ENCODE measurements at places on chromosomes 6 and 20.

DNA sequence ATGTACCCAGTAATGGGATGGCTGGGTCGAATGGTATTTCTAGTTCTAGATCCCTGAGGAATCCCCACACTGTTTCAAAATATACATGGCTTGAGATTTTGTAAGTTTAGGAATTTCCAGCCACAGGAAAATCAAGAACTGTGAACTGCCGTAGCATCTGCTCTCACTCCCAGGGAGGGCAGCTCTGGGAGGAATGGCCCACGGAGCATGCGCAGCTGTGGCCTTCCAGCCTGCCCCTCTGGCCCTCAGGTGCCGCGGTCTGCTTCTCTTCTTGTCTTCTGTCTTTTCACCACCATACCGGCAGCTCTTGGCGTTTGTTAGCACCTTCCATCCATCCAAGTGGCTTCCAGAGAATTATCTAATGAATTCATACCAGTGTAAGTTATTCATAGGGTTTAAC is 19.9 kb upstream of the EXOC2 start:
- no peak for DNase-seq

GRCh38 chr6:125008957-125009356 is 46.7 kb downstream of the RNF217 start:
- DNase-seq = no peak

- no peak for DNase-seq
Measured at GRCh38 chr20:35144694-35145093, 2.4 kb downstream of the EDEM2 start.

DNA sequence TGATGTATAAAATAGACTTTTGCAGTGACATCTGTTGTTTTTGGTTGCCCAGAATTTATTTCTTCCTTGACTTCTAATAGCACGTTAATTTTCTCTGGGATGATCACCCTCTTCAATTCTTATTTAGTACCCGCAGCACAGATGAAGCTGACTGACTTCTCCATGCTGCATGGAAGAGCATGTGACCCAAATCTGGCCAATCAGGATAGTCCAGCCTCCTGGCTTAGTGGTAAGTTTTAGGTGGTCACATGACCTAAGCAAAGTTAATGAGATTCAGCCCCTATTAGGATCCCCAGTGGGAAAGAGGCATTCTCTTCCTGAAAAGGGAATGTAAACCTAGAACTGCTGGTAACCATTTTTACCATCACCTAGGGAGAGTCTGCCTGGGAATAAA is 13.8 kb upstream of the SIRT5 start:
- peak; percentile 65 for DNase-seq

GRCh38 chr6:34161857-34162515 is 16.1 kb upstream of the GRM4 start:
- DNase-seq = no peak

DNA sequence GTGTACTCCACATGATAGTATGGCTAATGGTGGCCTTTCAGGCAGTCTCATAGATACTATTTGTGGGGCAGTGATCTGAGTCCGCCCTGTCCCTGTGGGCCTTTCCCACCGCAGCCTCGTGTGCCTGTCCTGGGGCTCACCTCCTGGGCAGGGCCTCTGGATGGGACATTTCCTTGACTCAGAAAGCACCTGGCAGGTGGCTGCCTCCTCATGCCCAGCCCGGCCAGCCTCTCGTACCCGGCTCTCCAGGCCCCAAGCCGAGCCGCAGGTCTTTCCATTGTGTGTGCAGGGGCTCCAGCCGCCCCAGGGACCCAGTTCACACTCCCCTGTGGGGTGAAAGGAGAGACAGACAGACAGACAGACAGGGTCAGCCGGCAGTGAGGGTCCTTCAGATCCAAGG is 38.3 kb downstream of the RSPO4 start:
- no peak for DNase-seq

- DNase-seq = no peak
Measured at GRCh38 chr20:29878777-29879442, 1378.6 kb upstream of the DEFB115 start.

DNA sequence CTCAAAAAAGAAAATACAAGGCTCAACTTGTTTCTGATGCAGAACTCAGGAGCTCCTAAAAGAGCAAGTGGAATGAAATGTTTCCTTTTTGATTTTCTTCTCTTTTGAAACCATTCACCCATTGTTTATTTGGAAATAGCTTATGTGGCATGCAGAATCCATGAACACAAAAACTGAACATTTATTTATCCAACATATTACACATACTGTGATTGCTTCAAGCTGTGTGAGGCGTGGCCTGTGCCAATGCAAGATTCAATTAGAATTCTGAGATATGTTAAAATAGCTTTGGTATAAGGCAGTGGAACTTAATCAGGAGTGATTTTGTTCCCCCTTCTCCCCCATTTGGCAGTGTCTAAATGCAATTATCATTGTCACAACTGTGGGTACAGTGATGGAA is 45.9 kb upstream of the CARMIL1 start:
- no peak for DNase-seq

GRCh38 chr20:44198872-44199271 is 11.7 kb downstream of the OSER1 start:
- DNase-seq = no peak

DNA sequence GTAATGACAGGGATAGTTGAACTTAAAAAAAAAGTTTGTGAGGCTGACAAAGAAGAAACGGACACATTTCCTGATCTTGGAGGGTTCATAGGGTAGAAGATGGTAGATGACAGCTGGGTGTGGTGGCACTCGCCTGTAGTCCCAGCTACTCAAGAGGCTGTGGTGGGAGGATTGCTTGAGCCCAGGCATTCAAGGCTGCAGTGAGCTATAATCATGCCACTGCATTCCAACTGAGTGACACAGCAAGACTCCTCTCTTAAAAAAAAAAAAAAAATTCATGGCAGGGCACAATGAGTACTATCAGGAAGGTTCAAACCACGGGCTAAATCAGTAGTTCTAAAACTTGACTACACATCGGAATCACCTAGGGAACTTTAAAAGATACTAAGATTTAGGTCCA is 2.0 kb upstream of the MICA start:
- DNase-seq = no peak

- DNase-seq = no peak
Measured at GRCh38 chr6:6654599-6655575, 66.4 kb downstream of the LY86 start.

All from HEK293T (cell line).